ENCODE measurements at places on chromosomes 1 and 21.

DNA sequence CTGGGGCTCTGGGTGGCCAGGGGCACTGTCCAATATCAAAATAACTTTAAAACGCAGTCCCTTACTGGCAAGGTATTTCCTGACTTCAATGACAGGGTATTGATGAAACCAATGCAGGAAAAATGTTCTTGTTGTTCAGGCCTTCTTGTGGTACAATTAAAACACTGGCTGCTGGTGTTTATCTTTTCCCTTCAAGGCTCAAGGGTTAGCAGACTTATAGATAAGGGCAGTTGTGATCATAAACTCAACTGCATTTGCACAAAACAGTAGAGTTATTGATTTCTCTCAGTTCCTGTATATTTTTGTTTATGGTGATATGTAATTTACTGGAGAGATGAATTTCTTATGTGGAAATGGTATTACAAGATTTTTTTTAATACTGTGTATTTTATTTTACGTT is 2.7 kb upstream of the CD84 start:
- DNase-seq, result no peak

GRCh38 chr1:222167111-222167510 is 380.8 kb downstream of the HHIPL2 start:
- peak; percentile 45 for DNase-seq

- peak; percentile 61 for DNase-seq
Measured at GRCh38 chr1:99264201-99265021, at the start of gene PLPPR4. TSS of gene PLPPR4 (plus strand) at chr1:99264492. CDS start at chr1:99264594, 102 bp downstream.

- DNase-seq, result peak; percentile 54
Measured at GRCh38 chr1:178727014-178727895, 2.2 kb downstream of the RALGPS2 start.

GRCh38 chr1:11977625-11978024 is 2.6 kb upstream of the MFN2 start:
- DNase-seq, result no peak

DNA sequence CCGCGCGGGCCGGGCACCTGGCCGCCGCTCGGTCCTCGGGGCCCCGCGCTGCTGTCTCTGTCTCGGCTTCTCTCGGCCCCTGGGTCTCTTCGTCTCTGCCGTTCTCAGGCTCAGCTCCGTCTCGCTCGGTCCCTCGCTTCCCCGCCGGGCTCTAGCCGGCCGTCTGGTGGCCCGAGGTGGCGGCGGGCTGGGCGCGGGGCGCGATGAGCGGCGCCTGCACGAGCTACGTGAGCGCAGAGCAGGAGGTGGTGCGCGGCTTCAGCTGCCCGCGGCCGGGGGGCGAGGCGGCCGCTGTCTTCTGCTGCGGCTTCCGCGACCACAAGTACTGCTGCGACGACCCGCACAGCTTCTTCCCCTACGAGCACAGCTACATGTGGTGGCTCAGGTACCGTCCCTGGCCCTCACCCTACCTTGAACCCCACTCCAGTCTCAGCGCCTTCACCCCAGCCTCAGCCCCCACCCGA is 355 bp downstream of the SHISAL2A start:
- DNase-seq, result no peak

DNA sequence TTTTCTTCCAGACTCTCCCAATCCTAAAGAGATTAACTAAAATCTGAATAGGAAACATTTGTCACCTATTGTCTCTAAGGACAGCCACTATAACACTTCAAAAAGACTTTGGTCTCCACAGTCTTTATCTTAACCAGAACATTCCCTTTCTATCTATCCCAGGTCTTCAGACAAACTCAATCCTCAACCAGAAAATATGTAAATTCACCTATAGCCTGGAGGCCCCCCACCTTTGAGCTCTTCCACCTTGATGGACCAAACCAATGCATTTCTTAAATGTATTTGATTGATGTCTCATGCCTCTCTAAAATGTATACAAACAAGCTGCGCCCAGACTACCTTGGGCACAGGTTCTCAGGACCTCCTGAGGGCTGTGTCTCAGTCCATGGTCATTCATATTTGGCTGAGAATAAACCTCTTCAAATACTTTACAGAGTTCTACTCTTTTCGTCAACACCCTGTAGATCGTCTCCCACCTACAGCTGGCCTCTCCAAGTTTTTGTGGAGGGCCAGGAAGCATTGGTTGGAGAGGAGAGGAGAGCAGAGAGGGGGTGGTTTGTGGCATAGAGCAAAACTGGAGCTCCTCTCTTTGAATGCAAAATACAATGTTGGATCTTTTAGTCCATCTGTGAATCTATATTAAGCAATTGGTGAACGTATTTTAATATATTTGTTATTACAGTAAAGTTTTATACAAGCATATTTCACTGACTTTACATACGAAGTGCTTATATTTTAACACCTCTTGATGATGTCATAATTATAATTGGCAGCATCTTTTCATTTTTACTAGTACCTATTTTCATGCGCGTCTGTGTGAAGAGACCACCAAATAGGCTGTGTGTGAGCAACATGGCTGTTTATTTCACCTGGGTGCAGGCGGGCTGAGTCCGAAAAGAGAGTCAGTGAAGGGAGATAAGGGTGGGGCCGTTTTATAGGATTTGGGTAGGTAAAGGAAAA is 230.7 kb upstream of the DUSP10 start:
- no peak for DNase-seq

- no peak for DNase-seq
Measured at GRCh38 chr1:42746436-42747105, 6.5 kb upstream of the CLDN19 start.

GRCh38 chr21:45151445-45152160 is 77.2 kb downstream of the ADARB1 start:
- peak; percentile 12 for DNase-seq

DNA sequence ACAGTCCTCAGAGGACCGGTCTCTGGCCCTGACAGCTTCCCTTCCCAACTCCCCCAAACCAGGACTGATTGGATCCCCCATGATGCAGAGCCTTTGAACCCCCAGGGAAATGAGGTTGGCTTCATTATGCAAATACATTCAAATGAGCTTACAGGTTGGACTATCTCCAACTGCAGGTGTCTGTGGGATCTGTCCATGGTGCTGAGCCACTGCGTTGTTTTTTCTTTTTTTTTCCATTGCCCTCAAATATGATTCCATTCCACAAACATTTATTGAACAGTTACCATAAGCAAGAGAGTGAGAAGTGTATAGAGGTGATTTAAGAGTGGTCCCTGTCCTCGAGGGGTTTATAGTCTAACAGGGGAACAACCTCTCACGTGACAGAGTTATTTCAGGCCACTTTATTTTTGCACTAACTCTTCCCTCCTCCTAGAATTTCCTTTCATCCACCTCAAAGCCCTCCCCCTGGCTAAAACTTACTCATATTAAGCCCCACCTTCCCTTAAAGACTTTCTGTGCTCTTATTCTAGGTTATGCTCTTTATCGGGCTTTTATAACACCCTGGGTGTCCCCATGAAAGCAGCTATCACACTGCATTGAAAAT is 21.9 kb downstream of the DLGAP3 start:
- DNase-seq, result no peak

DNA sequence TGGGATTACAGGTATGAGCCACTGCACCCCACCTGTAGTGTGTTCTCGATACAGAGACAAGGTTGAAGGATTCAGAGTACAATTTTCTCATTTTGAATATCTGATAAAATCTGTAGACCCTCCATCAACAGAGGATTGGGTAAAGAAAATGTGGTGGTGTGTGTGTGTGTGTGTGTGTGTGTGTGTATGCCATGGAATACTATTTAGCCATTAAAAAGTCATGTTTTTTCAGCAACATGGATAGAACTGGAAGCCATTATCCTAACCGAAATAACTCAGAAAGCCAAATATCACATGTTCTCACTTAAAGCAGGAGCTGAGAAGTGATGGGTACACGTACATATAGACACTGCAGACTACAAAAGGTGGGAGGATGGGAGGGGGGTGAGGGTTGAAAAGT is 57.9 kb downstream of the TRAF5 start:
- DNase-seq, result no peak

DNA sequence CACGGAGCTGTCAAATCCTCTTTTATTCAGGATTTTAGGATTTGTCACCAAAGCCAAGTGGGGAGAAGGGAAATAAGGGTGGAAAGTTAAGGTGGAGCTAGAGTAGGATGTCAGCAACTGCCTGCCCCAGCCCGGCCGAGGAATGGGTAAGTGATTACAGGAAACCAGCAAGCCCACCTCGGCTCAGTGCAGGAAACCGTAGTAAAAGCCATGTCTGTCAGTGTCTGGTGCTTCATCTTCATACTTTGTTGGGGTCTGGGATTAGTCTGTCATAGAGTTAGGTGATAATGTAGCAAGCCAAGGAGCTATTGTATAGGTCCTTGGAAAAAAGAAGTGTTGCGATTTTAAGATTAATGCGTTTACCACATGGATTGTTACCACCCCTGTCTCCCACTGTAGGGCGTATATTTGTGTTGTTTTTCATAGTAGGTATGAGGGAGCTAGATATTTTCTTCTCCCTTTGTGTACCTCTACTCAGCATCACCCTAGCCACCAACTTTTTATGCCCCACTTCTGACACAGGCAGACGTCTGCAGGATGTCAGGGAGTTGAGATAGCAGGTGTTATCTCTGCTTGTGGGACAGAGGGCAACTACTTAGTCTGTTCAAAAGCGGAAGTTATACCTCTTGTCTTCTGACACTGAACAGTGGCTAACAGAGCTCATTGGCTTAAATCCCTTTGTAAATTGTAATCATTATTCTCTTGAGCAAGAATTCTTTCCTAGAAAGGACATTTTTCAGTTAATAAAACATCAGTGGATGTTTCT is 253.7 kb downstream of the HHAT start:
- no peak for DNase-seq

DNA sequence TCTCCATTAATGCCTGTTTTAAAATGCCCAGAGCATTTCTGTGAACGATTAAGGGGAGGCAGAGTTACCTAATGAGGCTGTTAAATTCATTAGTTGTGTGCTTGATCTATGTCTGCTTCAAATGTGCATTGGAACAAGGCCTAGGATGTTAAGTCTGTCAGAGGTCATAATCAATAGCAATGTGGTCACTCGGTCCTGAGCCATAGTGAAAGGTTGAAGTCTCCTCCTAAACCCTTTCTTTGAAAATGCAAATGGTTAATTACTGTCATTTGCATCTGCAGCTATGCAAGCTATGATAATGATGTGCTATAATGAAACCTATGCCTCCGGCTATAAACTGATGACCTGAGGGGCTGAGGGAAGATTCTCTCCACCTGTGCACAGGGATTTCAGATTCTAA is 114.2 kb upstream of the NR5A2 start:
- DNase-seq, result no peak

DNA sequence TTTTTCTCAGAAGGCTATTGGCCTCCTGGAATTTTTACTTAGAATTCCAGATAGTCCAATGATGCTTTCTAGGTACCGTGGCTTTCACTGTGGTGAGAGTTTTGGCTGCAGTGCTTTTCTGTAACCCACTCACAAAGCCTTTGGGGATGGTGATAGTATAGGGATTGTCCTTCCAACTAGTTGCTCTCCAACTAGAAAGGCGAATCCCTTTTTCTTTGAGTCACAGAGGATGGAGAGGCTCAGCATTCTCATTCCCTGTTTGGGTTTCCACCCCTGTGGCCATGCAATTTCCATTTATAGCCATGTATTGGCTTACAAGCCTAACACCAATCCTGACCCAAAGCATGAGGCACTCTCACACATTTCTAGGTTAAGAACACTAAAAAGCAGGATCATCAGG is 300.3 kb downstream of the DISC1 start:
- DNase-seq, result no peak

- DNase-seq, result no peak
Measured at GRCh38 chr1:233491953-233492620, 121.8 kb upstream of the KCNK1 start.

- no peak for DNase-seq
Measured at GRCh38 chr1:117166076-117166475, 44.5 kb upstream of the TRIM45 start.

GRCh38 chr1:2540816-2541492 is 10.9 kb upstream of the HES5 start:
- DNase-seq, result no peak

DNA sequence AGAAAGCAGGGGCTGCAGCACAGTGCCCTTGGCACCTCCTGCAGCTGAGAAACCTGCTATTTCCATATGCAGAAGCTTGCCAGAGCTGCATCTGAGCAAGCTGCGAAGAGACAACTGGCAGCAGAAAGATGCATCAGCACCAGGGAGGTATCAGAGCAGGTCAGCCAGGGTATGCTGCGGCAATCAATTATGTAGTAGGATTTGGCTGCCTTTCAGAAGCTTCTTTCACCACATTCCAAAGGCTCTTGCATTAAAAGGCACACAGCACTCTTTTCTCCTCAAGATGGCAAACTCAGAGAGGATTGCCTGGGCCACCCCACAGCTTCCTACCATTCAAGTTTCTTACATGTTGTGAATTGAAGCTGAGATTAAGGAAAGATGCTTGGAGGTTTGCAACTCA is 47.6 kb upstream of the RAP1A start:
- DNase-seq, result no peak

DNA sequence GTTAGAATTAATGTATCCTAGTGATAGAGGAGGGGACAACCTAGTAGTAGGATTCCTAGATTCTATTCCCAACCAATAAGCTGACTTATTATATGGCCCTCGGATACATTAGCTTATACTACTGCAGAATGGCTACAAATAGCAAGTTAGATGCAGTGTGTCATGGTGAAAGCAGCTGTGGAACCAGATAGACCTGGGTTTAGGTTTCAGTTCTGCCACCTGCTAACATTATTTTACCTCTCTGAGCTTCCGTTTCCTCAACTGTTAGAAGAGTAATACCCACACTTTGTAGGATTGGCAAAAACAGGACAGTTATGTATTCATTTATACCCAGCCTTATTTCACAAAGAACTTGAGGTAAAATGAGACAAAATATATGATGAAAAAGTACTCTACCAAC is 21.6 kb upstream of the MAGOH start:
- DNase-seq, result no peak

GRCh38 chr1:83901547-83902155 is 97.3 kb downstream of the TTLL7 start:
- DNase-seq, result no peak

GRCh38 chr21:45178971-45179370 is 104.6 kb downstream of the ADARB1 start:
- no peak for DNase-seq

DNA sequence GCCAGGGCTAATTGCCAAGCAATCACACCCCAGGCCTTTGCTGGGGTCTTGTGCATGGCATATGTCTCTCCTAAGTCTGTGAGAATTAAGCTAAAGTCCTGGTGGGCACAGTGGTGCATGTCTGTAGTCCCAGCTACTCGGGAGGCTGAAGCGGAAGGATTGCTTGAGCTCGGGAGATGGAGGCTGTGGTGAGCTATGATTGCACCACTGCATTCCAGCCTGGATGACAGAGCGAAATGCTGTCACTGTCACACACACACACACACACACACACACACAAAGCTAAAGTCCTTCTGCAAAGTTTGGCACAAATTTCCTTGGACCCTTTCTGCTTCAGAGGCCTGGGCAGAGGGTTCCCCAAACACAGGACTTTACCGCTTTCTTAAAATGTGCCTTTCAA is 31.3 kb upstream of the DNAJC11 start:
- DNase-seq, result no peak
